ENCODE measurements at places on chromosomes 5 and 9.

- DNase-seq, result no peak
Observed at GRCh38 chr5:172322028-172322965, 38.7 kb upstream of the UBTD2 start.

GRCh38 chr5:54442271-54442670, 13.2 kb upstream of the HSPB3 start:
- no peak for DNase-seq

GRCh38 chr5:78750281-78750680, 101.7 kb upstream of the LHFPL2 start:
- DNase-seq, result no peak

- no peak for DNase-seq
Observed at GRCh38 chr9:3719286-3719685, 193.5 kb upstream of the RFX3 start.

DNA sequence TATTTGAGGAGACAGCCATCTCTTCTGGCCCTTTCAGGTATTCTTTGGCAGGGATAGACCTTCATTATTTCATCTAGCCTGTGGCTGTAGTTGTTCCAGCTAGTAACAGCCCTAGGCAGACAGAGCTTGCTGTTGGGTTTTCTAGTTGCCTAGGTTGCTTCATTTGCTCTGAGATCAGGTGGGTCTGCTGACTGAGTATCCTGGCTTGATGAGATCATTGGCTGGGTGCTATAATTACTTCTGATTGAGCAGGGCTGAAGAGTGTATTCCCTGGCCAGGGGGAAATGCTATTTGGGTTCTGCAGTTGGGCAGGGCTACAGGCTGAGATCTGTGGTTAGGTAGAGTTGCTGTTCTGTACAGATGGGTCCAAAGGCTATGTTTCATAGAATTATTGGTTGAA, 456.1 kb downstream of the PSAT1 start:
- DNase-seq, result no peak

DNA sequence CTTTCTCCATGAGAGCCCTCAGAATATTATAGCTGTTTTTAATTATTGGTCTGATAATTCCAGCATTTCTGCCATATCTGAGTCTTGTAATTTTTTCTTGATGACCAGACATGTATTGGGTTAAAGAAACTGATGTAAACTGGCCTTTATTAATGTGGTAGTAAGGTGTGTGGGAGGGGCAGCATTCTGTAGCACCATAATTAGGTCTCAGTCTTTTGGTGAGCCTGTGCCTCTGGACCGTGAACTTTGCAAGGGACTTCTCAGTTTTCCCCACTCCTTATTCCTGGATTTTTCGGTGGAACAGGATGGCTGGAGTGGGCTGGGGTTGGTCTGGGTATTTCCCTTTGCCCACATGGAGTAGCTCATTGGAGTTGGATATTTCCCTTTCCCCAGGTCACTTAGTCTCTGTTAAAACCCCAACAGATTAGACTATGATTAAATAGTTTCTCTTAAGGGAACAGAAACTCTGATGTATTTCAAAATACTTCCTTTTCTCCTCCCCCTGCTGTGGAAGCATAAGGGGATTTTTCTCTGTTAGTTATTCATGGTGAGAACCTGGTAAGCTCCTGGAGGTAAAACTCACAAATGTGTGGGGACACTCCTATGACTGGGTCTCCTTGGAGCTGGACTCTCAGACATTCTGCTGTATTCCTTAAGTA, 52.4 kb downstream of the FSD1L start:
- no peak for DNase-seq

DNA sequence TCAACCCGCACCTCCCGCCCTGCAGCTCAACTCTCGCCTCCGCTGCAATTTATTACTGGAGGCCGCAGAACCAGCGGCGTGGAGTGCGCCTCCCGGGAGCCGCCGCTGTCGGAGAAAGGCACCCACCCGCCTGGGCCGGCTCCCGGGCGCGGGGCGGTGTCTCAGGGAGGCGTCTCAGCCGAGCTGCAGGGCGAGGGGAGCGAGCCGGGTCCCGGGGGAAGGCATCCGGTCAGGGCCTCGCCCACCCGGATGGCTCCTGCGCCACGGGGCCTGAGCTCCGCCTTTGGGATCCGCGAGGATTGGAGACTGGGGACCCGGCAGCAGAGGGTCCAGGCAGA, 32.9 kb downstream of the TSPAN17 start:
- no peak for DNase-seq

- no peak for DNase-seq
Observed at GRCh38 chr5:156675395-156675794, 174.7 kb upstream of the PPP1R2B start.

GRCh38 chr5:150368526-150368925, 11.0 kb downstream of the TCOF1 start:
- DNase-seq, result no peak

GRCh38 chr5:179227580-179228311, 117.5 kb downstream of the ADAMTS2 start:
- no peak for DNase-seq

DNA sequence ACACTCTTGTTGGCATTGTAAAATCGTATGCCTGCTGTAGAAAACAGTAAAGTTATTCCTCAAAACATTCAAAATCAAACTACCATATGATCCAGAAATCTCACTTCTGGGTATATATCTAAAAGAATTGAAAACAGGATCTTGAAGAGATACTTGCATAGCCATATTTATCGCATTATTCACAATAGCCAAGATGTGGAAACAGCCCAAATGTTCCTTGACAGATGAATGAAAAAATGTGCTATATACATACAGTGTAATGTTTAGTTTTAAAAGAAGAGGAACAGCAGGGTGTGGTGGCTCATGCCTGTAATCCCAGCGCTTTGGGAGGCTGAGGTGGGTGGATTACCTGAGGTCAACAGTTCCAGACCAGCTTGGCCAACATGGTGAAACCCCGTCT, 234.1 kb upstream of the DAB2 start:
- DNase-seq, result no peak

GRCh38 chr9:126036881-126037291, 289.7 kb downstream of the PBX3 start:
- DNase-seq, result no peak

DNA sequence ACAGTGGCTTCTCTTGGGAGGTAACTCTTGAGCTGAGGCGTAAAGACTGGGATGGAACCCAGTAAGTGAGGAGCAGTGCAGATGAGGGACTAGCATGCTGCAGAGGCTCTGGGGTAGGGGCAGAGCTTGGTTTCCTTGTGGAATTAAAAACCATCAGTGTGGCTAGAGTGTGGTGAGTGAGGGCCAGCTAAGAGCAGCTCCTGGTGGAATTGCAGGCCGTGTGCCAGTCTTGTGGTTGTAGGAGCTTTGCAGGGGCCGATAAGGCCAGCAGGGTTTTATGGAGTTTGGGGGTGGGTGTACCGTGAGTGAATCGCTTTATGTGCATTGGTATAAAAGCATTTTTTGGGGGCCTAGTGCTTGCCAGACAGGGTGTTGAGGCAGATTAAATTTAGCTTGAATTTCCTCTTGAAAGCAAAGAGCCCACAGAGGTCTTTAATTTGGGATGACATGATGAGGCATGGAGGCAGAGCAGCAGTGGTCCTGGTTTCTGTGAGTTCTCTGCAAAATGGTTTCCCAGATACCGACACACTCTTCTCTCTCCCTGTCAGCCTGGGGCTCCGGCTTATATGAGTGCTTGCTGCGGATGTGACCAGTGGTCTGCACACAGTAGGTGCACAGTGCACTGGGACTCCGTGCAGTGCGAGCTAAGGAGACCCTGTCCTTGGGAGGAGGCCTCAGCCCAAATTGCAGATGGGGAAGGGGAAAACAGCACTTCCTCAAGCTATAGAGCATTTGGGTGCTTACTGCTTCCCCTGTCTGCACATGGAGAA, 176.4 kb upstream of the PITX1 start:
- DNase-seq, result no peak

DNA sequence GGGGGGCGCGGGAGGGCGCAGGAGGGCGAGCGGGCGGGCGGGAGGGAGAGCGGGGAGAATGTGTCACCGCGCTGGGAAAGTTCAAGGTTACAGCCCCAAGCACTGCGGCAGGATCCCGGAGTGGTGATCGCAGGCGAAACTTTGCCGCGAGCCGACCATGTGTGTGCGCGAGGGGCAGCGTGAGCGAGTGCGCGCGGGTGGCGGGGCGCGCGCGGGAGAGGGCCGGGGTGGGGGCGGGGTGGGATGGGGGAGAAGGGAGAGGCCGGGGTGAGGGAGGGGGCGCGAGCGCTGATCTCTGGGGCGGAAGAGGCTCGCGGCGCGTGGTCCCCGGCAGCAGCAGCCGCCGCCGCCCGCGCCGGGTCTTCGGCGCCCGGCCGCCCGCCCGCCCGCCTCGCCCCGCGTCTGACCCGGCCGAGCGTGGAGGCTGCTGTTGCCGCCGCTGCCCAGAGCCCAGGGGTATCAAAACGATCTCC, at the start of gene NFIB:
Gene NFIB, minus strand, starts transcription at position 191 of the 473 bp plus-strand sequence. CDS start 630 bp downstream, outside the sequence.
- DNase-seq, result no peak
